GM04504 (cell line): ENCODE measurements at places on chromosomes 7 and 10.

DNA sequence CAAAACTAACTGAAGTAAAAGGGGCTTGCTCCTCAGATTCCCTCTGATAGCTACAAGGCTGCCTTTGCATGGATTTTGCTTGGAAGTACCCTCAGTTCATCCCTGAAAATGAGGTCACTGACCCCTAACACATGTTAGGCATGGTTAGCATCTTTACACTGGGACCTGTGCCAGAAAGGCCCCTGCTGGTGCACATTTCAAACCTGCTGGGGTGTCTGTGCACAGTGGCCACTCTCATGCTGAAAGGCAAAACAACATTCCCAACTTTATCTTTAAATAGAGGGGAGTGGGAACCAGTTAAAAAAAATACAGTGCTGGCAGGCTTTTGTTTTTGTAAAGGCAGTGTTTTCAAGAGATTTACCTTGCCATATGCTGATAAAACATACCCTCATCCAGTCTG lies 99.1 kb downstream of the ANK3 start:
- no peak for DNase-seq

GRCh38 chr10:4278186-4278585 lies 493.2 kb upstream of the KLF6 start:
- no peak for DNase-seq

GRCh38 chr7:884191-885003 lies 8.0 kb downstream of the GET4 start:
- DNase-seq, result no peak

DNA sequence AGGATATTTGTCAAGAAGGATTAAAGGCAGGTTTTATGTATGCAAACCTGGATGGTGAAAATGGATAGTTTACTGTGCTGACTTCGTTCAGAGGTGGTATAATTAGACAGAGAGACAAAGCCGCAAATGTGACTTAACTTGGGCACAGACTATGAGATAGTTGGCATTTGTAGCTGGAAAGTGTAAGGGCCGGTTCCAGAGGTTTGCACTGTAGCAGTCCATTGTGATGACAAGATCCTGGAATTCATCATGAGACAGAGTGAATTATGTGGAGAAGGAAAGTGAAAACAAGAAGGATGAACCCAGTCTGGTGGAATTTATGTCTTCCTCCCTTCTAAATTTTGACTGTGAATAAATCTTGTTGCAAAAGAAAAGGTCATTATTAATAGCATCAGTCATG lies 139.0 kb downstream of the CNTNAP2 start:
- no peak for DNase-seq

DNA sequence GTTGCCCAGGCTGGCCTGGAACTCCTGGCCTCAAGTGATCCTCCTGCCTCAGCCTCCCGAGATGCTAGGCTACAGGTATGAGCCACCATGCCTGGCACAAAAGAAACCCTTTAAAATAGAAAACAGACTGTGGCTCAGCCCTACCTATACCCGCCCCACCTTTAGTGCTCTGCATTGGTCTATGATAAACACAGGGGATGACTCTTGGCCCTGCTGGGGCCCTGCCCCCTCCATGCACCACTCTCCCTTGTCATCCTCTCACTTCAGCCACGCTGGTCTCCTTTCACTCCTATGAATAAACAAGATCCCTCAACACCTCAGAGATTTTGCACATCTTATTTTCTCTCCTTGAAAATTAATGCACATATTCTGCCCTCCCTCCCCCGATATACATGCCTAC lies 251.4 kb upstream of the KLF14 start:
- DNase-seq, result no peak

DNA sequence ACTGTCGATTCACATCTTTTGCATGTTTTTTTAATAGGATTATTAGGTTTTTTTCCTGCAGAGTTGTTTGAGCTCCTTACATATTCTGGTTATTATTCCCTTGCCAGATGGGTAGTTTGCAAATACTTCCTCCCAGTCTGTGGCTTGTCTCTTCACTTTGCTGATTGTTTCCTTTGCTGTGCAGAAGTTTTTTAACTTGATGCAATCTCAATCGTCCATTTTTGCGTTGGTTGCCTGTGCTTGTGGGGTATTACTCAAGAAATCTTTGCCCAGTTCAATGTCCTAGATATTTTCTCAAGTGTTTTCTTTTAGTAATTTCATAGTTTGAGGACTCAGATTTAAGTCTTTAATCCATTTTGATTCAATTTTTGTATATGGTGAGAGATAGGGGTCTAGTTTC lies 95.4 kb downstream of the TBXAS1 start:
- no peak for DNase-seq

DNA sequence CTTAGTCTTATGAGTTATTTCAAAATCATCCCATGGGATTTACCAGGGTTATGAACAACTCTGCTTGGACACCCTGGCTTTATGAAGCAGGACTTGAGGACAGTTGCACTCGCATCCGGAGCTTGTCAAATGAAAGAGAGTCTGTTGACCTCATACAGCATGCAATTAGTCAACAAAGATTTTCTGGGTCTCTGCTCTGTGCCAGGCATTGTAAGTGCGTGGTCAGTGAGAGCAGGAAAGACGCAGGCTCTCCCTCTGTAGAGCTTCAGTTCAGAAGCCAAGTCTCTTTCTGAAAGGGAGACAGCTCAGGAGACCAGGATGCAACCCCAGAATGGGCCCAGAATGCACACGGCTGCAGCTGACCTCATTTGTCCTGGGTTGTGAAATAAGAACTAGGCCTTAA lies 45.5 kb upstream of the DMBT1 start:
- DNase-seq, result no peak

DNA sequence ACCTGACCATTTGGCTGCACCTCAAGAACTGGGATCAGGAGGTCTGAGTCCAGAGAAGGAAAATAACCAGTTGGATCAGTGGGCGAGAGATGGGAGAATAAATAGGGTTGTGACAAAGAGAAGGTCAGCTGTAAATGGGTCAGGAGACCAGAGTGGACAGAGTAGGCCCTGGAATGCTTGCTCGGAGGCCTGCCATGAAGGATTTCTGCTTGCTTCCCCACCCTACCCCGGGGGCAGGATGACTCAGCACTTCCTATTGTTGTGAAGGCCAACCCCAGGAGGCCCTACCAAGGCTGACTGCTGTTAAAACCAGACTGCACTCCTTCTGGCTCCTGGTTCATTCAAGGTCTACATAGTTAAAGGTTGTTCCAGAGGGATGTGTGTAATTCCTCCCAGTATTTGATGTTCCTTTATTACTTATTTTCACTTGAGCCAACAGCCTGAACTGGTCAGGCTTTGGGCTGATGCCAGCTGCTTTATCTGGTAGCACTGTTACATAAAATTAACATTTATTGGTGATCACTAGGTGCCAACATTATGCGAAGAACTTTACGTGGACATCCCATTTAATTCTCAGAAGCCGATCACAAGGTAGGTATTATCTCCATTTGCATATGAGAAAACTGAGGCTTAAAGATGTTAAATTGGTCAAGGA lies 27.3 kb upstream of the IFRD1 start:
- DNase-seq, result peak; percentile 92

GRCh38 chr7:144019457-144019856 lies 19.3 kb downstream of the OR6B1 start:
- peak; percentile 17 for DNase-seq

- no peak for DNase-seq
Observed at GRCh38 chr10:17195083-17195482, 6.4 kb downstream of the TRDMT1 start.

GRCh38 chr7:157228864-157229422 lies 90.2 kb downstream of the UBE3C start:
- peak; percentile 10 for DNase-seq

DNA sequence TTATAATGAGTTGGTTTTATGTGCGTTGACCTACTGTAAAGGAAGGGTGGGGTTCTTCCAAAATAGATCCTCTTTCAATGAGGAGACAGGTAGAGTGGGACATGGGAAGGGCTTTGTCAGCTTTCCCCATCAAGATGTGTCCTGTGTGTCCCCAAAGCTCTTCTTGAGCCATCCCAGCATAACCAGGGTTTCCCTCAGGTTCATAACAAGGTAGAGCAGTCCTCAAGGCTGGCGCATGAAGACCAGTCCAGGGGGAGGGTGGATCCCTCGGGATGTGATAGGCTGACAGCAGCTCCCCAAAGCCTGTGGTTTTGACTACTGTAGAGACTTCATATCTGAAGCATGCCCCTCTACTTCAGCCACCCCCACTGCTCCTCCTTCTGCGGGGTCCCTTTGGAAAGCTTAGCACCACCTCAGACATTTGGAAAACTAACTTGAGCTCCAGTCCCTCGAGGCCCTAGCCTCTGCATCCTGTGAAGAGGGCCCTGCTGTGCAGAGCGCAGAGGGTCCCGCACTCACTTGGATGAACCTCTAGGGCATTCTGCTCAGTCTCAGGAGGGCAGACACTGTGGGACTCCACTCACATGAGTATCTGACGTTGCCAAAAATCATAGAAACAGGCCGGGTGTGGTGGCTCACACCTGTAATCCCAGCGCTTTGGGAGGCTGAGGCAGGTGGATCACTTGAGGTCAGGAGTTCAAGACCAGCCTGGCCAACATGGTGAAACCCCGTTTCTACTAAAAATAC lies 1.1 kb upstream of the GIMAP8 start:
- DNase-seq, result no peak

GRCh38 chr7:6320791-6321190 lies 48.4 kb upstream of the CYTH3 start:
- DNase-seq, result no peak

DNA sequence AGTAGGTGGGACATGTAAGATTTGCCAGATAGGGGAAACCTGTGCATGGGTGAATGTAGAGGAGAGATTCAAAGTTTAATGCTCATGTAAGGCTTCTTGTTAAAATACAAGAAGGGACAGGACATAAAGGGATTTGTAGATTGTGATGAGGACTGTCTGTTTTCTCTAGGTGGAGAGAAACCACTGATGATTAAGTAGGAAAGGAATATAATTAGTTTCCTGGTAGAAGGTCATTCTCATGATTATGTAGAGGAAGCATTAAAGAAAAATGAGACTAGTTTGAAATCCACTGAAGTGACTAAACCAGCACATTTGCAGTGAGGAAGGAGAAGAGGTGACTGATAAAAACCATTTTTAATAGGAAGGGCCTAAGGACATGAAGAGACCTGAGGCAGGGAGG lies 19.6 kb upstream of the MACC1 start:
- DNase-seq, result no peak

- peak; percentile 84 for DNase-seq
Observed at GRCh38 chr7:7099584-7100014, 82.7 kb upstream of the C1GALT1 start.

GRCh38 chr10:46240684-46241565 lies 45.9 kb upstream of the ANTXRL start:
- DNase-seq, result no peak

- DNase-seq, result no peak
Observed at GRCh38 chr7:113207441-113207840, 89.1 kb upstream of the SMIM30 start.

DNA sequence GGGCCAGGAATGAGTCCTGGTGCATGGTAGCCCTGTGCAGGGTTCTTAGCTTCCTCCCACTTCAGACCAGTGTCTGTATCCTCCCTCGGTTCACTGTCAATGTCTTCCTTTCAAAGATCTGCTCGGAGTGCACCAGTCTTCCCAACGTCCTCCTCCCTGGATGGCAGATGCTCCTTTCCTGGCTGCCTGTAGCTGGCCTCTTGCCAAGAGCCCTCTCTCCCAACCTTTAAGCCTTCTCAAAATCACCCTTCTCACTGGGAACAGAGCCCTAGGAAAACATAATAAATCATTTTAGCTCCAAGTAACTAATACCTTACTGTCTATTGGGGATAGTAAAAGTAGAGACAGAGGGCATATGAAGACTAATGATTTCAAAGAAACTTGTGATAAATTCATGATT lies 490.6 kb downstream of the CCSER2 start:
- DNase-seq, result no peak

- no peak for DNase-seq
Observed at GRCh38 chr7:112206991-112207592, 597 bp downstream of the ZNF277 start.

DNA sequence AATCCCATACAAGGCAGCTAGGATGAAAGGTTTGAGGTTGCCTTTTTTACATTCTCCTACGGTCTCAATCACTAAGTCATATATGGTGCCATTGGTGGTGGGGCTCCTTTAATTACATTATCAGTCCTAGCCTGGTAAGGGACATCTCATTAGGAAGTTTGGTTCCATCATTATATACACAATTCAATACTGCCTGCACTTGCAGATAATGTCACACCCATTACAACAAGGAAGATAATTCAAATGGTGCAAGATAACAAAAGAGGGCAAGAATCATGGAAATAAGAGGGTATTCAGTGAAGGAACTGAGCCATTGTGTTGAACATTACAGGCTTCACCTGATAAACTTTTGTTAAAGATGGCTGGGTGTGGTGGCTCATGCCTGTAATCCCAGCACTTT lies 1.7 kb upstream of the TMEM248 start:
- no peak for DNase-seq

DNA sequence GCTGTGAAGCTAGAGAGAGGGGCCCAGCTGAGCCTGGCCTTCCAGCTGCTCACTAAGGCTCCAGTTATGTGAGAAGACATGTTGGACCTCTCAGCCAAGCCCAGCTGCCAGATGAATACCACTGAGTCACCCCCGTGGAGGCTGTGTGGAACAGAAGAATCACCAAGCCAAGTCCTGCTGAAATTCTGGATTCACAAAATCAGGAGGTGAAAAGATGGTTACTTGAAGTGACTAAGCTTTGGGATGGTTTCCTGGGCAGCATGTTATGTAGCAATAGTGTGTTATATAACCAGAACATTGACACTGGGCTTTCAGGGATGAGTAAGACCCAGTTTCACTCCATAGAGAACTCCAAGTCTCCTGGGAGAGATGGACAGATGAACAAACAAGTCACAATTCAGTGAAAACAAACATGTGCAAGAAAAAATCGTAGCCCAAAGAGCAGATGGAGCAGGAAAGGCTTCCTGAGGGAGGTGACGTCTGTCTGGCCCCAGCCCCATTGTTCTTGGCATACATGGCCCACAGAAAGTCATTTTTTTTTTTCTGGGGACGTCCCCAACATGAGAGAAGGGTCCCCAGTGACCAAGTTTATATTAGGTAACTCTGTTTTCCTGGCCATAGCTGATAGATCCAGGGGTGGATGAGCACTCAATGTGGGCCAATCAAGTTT lies 64.1 kb upstream of the PDZD8 start:
- peak; percentile 98 for DNase-seq

DNA sequence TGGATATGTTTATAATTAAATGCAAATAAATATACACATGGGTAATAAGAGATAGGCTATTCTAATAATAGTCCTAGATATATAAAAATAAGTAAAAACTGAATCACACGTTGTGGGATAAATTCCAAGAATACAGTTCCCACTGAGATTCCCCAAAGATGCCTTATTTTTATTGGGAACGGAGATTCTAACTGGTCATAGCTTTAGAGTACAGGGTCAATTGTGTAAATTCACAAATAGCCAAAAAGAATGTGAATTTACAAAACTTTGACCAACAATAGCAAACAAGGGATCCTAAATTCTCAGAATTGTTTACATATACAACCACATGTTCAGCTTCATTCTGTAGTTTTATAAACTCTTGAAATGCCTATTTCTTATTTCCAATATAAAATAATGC lies 65.0 kb downstream of the VSTM4 start:
- DNase-seq, result no peak
